ENCODE measurements at places on chromosomes 7 and 10.

GRCh38 chr7:151540146-151540545, 20.5 kb upstream of the RHEB start:
- no peak for DNase-seq

GRCh38 chr10:83820033-83820432, 319.3 kb upstream of the GHITM start:
- DNase-seq = no peak

DNA sequence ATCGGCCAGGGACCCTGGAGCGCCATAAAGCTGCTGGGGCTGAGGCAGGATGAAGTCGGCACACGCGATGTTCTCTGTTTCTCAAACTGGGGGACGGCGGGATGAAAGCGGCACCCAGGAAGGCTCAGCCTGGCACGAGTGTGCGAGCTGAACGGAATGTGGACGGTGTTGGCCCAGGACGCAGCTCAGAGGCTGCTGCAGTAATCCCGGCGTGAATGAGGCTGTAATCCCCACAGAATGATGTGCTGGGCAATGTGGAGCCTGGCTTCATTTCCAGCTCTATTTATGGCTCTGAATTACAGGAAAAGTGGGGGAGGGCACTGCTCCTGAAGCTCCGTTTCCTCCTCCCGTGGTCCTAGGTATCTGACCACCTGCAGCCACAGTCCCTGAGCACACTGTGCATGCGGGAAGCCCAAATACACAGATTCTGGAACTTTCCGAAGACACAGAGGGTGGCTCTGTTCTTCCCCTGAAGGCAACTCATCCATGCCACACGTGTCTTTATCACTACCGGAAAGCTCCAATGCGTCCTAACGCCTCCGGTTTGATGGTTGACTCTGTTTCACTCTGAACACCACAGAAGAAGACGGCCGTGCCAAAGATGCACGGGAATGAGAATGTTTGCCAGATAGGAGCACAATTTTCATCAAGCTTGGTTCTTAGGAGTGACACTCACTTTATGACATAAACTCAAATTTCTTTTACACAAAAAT, 37.6 kb downstream of the KLF6 start:
- DNase-seq = no peak

GRCh38 chr7:23474829-23475575, 4.7 kb upstream of the IGF2BP3 start:
- no peak for DNase-seq

DNA sequence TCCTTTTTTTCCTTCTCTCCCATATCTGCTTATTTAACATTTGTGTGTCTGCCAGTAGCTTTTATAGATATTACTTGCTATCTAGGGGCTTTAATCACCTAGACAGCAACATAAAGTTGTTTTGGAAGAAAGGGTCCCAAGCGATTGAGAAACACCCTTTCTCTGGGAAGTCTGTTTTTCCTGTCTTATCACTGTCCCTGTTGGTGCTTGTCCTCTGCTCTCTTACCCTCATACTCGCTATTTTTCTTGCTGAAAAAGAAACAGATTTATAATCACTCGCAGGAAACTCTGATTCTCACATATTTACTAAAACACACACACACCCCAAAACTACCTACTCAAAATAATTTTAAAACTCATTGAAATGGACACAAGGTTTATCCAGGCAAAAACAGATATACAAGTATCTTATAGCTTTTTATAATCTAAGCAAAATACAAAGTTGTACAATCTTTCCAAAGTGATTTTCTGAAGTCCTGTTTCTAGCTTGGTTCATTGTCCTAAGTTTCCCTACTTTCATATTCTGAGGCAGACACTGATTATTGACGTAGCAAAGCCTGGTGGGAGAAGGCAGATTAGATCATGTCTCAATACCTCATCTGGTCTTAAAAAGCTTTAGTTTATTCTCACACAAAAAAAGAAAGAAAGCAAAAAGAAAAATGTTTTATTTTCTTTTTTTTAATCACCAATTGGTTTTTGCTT, 157.3 kb downstream of the CACNA2D1 start:
- no peak for DNase-seq

GRCh38 chr7:37320140-37320847, 128.4 kb downstream of the ELMO1 start:
- DNase-seq = no peak

DNA sequence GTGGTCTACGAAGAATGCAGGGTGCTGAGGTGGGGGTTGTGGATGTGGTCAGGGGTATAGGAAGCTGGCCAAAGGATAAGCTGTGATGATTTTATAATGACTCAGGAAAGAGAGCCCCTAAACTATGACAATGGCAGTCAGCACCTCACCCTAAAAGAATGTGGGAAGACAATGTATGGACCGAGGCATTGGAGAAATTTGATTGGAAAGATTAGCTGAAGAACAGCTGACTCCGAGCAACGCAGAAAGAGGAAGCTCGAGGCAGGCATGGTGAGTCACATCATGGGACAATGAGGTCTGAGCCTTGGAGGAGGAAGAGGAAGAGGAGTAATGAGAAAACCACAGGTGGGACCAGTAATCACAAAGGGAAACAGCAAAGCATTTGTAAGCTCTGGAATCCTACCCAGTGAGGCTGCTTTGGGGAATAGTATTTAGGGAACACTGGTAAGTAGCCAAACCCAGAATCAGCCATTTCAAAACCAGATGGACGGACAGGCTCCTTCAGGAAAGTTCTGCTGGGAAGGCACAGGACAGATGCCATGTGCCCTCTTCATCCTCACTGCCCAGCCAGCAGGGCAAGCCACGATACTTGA, 295.4 kb downstream of the PRPF18 start:
- peak; percentile 59 for DNase-seq

GRCh38 chr7:12771378-12771877, 84.0 kb downstream of the ARL4A start:
- DNase-seq = peak; percentile 30

- DNase-seq = no peak
Measured at GRCh38 chr7:31858055-31858454, 171.0 kb downstream of the PPP1R17 start.

DNA sequence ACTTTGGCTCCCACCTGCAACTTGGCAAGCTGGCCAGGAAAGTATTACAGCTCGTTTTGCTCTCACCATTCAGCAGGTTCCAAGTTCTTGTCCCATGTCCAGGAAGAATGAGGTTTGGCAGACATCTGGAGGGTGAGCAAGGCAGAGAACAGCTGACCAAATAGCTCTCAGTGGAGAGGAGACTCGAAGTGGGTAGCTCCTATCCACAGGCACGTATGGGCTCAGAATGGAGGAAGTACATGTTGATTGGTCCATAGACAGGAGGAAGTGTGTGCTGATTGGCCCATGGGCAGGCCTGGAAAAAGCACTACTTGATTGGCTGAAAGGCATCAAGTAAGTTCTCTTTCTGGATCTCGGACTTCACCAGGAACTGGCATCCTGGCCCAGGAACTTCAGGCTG, 3.0 kb upstream of the NCAPG2 start:
- no peak for DNase-seq

GRCh38 chr10:75528392-75528791, 97.0 kb downstream of the LRMDA start:
- DNase-seq = no peak

DNA sequence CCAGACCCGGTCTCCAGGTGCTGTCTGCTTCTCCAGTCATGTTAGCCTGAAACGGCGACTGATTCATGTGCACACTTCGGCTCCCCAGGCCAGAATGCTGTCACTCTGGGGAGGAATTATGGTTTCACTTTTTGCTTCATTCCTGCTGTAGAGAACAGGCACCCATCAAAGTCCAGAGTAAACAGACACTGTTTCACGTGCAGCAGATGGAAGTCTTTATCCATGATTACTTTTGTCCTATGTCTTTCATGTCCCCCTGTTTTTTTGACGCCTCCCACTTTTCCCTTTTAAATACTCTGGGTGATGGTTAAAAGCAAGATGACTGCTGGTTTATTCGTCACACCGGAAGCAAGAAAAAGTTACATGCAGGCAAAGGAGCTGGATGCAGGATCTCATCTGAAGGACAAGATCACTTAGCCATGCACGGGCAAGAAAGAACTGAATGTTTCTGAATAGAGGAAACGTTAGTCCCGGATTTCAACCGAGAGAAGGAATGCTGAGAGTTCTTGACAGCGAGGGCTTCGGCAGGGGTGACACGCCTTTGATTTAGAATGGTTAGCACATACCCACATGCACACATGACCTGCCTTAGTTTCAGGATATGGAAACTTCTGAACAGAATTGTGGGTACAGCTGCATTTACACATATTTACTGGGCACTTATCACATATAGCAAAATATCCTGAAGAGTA, 250.0 kb upstream of the KLF6 start:
- no peak for DNase-seq

- DNase-seq = no peak
Measured at GRCh38 chr7:113775401-113775800, 143.4 kb downstream of the PPP1R3A start.

DNA sequence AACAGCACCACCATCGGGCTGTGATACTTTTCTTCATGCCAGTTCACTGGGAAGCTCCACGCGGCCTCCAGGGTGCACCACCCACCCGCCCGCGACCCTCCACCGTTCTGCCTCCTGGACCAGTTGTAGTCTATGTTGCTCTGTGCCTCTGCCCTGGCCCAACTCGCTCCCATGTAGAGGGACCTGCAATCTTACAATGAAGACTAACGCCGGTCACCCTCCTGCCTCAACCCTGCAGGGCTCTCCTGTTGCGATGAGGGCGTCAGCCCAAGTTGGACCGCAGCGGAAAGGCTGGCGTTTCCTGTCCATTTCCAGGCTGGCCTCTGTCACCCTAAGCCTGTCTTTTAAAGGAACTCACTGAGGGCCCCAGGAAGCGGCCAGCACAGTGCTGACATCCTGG, 34.9 kb downstream of the IL15RA start:
- no peak for DNase-seq

DNA sequence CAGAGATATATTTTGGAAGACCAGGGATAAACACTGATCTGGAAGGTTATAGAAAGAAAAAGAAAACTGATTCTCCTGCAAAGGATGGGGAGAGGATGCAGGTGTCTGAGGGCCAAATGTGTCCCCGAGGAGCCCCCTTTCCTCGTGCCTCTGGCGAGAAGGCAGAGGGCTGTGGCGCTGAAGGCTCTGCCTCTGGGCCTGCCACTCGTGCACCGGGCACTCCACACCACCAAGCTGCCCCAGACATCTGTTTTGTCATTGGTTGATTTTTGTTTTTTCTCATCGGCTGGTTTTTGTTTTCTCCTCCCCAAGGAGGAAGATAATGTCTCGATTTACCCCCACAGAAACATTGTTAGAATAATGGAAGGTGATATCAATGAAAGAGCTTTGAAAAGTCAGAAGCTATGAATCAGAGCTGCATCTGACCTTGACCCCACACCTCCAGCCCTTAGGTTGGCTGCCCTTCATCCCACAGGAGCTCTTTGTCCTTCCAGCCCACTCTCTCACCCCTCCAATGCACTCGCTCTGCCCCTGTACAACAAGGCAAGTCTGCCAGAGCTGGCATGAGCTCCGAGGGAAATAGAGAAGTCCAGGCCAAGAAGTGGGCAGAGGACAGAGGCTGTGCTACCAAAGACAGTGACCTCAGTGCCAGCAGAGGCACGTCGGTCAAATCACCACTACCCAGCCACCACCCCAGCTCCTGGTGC, 124.8 kb downstream of the TCERG1L start:
- DNase-seq = no peak

DNA sequence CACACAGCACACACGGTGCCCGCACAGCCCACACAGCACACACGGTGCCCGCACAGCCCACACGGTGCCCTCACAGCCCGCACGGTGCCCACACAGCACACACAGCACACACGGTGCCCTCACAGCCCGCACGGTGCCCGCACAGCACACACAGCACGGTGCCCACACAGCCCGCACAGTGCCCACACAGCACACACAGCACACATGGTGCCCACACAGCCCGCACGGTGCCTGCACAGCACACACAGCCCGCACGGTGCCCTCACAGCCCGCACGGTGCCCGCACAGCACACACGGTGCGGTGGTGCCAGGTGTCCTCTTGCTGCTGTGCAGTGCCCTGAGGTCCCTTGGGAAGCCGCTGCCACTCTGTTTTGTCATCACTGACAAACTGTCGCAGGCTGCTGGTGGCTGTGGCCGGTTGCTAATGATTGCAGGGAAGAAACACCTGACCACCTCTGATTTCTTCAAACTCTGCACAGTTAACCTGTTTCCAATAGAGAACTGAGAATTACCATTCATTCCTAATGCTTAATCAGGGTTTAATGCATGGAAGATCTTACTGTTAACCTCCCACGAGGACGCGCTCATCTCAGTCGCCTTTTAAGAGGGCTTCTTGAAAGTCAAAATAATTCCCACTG, 66.9 kb downstream of the GLRX3 start:
- no peak for DNase-seq

DNA sequence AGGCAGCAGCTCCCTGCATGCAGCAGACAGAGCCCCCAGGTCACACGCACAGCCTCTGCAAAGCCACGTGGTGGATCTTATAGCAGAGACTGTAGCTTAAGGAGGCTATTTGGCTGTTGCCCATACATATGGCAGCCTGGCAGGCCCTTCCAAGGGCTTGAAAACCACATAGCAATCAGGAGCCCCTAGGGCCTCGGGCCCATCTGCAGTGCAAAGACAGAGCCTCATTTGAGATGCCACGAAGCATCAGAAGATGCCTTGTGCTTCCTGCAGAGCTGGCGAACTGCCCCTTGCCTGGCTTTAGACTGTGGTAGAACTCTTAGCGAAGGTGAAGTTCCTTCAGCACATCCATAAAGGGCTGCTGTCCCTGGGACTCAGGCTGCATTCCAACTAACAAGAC, 309.9 kb downstream of the GRID1 start:
- DNase-seq = no peak

DNA sequence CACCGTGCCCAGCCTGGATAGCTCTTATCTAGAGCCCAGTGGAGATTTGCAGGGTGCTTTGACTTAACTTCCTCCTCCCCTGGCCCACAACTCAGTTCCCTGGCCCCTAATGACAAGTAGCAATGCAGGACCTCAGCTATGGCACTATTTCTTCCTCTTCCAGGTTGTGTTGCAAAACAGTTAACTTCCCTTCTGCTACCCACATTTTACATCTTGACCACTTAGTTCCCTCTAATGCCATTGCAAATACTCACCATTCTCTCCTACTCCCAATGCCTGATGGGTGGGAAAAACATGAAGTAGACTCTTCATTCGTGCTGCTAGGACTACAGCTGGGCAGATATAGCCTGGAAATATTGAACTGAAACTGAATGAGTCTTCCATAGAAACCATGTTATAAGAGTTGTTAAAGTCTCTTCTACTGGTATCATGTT, 39.1 kb upstream of the FGL2 start:
- DNase-seq = no peak

DNA sequence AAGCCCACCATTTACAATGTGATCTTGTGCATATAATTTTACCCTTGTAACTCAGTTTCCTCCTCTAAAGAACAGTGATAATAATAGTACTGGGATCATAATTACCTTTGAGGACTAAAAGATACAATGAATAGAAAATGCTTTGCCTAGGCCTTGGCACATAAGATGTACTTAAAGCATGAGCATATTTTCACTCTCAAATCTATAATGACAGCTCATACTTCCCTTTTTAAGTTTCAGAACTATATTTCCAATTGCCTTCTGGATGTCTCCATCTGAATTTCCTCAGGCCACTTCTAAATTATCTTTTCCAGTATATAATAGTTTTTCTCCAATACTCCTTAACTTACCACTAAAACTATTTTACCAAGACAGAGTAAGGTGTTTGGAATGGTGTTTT, 13.3 kb upstream of the ITGB8 start:
- no peak for DNase-seq

- no peak for DNase-seq
Measured at GRCh38 chr7:17207220-17207619, 91.2 kb upstream of the AHR start.
